CD8-positive, alpha-beta memory T cell (primary cell): ENCODE measurements at places on chromosomes 12 and 14. TPM values are rescaled to one million over a fixed set of nuclear protein-coding genes. Genes with fewer than 3 reads are reported as not detected.

DNA sequence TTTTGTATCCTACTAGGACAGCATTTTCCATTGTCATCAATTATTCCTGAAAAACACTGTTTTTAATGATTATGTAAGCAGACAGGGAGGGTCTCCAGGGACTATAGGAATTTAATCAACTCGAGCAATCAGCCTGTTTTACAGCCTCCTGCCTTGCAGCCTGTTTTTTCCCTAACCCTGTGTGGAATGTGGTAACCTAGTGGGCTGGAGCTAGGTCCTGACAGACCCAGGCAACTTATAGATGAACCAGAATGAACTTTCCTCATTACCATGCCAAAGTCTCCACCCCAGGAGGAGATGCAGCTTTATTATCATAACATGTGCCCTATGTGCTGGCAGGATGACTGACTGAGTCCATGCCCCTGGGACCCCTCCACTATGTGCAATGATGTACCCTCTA is 375.1 kb downstream of the BMP4 start:
- DNase-seq, result no peak

TMCC3 gene
- 0.18 TPM for total RNA-seq

GRCh38 chr12:27284751-27285150 is 40.7 kb downstream of the STK38L start:
- no peak for DNase-seq

DNA sequence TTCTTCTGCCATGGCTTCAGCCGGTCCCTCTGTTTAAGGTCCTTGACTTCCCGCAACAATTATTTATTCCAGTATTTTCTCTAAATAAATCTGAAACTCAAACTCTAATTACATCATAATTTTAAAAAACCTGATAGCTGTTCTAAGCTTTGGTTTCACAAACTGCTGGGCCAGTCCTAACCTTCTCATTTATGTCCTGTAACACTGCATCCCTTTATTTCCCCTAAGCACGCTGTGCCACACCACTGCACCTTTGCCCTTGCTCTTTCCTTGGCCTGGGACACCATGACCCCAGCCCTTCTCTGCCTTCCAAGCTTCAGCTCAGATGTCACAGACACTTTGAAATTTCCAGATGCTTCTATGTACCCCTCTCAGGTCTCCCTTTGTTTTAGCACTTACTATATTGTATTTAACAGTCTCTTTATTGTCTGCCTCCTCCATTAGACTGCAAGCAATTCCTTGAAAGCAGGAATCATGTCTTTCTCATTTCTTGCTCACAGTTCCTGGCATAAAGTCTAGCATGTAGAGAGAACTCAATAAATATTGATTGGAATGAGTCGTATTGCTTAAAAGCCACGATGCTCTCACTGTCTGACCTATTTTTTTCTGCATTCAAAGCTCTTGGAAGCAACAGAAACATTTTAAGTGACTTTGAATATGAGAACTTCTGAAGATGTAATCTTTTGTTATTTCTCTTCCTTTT is 111.1 kb downstream of the ERGIC2 start:
- DNase-seq, result no peak

- DNase-seq, result peak; percentile 7
Observed at GRCh38 chr12:93773122-93773871, 96.1 kb downstream of the CRADD start.

DNA sequence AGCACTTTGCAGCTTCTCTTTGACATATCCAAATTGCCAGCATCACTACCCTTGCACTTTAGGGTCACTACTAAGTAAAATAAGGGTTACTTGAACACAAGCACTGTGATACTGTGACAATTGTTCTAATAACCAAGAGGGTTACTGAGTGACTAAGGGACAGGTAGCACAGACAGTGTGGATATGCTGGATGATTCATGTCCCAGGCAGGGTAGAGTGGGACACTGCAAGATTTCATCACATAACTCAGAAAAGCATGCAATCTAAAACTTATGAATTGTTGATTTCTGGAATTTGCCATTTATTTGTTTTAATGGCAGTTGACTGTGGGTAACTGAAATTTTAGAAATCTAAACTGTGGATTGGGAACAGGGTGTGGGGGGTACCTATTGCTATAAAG is 218.8 kb downstream of the KITLG start:
- DNase-seq, result no peak

GRCh38 chr12:124233846-124234640 is 60.9 kb upstream of the RFLNA start:
- DNase-seq, result no peak

DNA sequence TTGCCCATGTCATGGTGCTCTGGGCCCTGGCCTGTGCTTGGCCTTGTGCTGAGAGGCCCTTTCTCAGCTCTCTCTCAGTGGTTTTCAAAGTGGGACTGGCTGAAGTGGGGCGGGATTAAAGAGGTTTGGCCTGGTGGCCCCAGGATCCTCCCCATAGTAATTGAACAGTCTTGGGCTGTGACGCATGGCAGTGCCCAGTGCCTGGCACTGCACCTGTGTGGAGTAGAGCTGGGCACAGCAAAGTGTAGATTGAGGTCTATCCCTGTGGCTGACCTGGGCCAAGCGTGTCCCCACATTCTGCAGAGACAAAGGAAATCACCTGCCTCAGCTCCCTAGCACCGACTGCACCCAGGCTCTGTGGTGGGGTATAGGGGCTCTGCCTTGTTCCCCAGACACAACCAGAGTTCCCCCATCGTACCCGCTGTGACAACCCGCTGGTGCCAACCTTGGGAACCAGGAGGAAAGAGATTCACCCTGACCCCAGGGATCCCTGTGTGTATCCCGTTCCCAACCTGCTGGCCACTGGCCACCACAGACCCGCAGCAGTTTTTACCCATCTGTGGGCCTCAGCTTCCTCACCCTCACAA is 9.9 kb upstream of the CYP46A1 start:
- no peak for DNase-seq

DNA sequence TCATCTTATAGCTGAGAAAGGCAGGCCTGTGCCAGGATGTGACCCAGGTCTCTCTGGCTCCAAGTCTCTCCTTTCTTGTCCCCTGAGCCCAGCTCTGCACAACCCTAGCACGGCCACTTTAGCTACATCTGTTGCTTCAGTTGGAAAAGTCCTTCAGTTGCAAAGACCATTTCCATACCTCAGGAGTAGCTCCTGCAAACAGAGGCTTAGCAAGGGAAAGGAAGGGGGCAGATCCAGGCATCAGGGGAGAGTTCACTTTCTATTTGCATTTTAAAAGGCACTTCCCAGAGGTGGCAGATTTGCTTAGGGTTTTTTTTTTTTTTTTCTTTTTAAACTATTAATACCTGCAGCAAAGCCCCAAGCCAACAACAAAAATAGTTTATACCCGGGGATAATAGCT is 3.0 kb upstream of the PITPNM2 start:
- DNase-seq, result no peak

MYH7 gene
- not detected for total RNA-seq

- no peak for DNase-seq
Observed at GRCh38 chr14:71304690-71305089, 397.4 kb downstream of the PCNX1 start.

KSR2 gene
- total RNA-seq, result 0.11 TPM

DNA sequence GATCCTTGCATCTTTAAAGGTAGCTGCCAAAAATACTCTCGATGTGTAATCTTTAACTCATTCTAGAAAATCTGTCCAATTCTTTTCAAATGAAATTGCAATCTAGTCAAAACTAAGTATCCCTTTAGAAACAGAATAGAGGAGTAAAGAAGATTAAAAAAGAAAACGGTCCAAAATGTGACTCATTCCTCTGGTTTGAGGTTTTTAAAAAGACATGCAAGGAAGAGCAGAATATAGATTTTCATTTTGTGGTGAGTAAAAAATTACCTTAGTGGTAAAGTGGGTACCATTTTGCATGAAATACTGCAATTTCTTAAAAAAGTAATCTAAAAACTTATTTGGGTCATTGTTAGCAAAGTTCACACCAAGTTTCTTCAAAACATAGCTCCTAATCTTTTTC is 108.4 kb downstream of the BRMS1L start:
- DNase-seq, result no peak

VPS37B gene
- 19.3 TPM for total RNA-seq

DEGS2 gene
- total RNA-seq, result 0.42 TPM

DNA sequence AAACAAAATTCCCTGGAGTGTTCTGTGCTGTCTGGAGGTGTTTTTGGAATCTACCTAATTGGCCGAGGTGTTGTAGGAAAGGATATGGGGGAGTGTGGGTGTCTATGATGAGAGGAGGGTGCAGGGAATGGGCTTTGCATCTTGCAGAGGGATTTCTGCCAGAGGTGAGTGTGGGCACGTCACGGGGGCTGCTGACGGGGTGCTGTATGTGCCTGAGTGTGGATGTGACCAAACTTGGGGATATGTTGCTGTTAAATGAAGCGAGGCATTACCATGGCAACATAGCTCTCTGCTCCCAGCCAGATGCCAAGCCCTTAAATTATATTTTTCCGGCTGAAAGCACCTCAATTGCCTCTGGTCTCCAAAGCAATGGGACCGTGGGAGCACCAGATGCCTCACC is 44.3 kb upstream of the SPTLC2 start:
- no peak for DNase-seq

DNA sequence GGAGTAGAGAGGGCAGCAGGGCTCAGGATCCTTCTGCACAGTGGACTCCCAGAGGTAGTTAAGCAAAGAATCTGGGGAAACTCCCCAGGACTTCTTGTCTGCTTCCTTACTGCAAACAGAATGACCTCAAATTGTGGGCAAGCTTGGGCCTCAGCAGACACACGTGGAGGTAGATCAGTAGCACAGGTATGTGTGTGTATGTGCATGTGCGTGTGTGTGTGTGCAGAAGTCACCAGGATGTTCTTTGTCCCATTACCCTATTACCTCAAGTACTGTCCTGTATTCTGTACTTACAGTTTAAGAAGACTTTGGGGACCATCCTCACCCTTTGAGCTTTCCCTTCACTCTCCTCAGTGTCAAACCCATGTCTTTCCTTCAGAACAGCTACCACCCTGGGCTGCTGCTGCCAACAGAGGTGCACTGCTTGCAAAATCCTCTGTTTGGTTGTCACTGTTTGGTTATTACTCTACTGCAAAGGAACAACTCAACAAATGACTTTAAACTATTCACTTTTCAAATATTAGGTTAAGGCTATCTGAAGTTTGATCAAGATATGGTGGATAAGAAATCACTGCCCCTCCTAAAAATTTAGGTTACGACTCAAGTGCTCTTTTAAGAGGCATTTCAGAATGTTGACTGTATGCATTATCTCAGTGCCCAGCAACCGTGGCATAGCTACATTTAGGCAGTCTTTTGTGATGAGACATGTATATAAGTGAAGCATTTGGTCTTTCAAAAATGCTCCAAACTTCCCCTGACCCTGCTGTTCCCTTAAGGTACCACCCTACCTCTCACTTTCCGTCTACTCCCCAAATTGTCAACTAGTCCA is 78.2 kb upstream of the MBIP start:
- no peak for DNase-seq

PLEKHG7 gene
- total RNA-seq, result not detected
